RPMI8226 (cell line): ENCODE measurements at places on chromosomes 2 and 18.

GRCh38 chr18:35533916-35534405, 36.2 kb upstream of the INO80C start:
- no peak for DNase-seq

DNA sequence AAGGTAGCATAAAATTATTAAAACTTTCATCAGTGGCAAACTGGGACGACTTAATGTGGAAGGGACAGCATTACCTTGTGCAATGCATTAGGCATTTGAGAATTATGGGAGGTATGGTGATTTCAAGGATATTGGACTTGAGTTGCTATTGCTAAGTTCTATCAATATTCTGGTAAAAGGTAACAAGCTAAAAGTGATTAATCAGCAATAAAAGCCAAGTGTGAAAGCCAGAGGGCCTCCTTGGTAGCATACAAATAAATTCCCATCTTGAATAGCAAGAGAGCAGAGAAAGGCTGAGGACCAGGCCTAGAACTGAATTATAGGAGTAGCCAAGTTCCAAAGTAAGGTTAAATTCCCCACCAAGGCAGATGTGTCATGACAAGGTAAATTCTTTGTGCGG, 74.2 kb upstream of the KCNH7 start:
- DNase-seq = no peak

DNA sequence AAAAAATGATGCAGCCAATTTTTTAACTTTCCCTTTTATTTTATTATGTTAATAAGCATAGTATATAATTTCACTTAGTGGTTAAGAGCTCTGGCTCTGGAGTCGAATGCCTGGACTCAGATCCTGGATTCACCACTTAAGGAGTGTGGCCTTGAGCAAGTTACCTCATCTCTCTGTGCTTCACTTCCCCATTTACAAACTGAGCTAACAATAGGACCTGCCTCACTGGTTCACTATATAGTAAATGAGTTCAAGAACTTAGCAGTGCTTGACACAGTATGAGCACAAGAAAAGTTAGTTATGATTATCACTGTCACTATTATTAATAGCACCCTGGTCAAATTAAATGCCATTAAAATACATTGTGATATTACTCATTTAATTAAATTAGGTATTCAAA, 30.6 kb downstream of the SCN3A start:
- DNase-seq = no peak

GRCh38 chr2:119910566-119910965, 102.3 kb upstream of the EPB41L5 start:
- no peak for DNase-seq

DNA sequence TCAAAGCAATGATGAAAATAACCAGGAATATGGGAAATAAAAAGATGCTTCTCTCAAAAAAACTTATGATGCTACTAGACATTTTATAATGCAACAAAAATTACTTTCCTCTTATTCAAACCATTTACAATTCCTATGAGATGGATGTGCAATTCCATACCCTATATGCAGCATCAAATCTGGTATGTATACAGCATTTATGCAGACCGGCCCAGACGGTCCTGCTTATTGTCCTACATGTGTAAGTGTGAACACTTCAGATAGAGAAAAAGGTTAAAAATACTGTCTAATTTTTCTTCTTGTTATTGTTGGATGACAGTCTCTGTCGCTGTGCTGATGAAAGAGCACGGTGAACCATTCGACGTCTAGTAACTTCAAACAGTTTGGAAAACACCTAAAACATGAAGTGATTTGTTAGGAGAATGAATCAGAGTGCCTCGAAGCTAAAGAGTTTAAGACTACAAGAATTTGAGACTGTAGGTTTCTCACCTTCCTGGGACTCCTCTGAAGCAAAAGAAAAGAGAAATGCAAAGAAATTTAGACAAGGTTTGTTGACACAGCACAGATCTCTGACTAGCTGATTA, 80.8 kb downstream of the ATL2 start:
- no peak for DNase-seq

GRCh38 chr18:47110492-47111274, 39.6 kb downstream of the HDHD2 start:
- DNase-seq = no peak

GRCh38 chr2:131016826-131017741, 76.2 kb downstream of the FAM168B start:
- no peak for DNase-seq

DNA sequence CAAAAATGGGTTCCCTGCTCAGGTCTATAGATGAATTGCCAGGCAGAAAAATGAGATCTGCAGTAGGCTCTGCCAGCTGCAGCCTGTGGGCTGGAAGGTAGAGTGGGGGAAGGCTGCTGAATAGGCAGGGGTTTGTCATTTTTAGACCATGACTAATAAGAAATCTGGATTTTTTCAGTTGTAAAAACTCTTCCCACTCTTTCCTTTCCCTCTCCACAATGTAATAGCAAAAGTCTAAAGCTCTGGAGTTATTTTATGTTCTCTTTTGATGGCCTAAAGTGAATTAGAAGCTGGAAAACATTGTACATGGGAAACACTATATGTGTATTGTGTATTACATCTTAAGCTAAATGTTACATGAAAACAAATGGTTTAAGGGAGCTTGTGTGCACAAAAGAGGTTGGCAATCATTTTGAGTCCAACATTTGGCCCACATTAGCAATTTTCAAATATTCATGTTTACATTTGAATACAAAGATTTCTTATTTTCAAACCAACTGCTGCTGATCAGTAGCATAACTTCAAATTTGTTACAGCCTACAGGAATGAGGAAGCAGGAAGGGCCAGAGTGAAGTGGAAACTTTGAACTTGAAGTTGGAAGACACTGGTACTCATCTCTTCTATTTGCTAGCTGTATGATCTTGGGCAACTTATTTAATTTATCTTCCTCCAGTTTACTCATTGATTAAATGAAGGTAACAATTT, 407.1 kb downstream of the SLC4A3 start:
- DNase-seq = no peak
